T-cell (primary cell): ENCODE measurements at places on chromosomes 2 and 18.

DNA sequence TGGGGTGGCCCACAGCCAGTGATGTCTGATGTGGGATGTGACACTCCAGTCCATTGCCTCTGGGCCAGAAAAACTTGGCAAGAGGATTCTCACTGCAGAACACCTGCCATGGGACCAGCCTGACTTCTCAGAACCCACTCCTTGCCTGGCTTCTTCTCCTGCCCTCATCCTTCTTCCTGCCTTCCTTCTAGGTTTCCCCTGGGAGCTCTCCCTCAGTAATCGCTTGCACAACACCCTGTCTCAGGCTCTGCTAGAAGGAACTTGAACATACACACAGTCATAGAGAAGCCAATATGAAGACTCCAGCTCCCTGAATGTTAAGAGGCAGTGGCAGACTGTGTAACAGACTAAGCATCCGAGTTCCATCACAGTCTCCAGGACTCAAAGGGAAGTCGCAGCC is 4.3 kb upstream of the COL6A3 start:
- no peak for DNase-seq
- H3K4me1 ChIP-seq = peaks cover 11% of the 10 kb centered on the region
- H3K4me3 ChIP-seq = no peak overlapping the region
- H3K36me3 ChIP-seq = no peaks in the 10 kb centered on the region
- H3K27me3 ChIP-seq = no peaks in the 10 kb centered on the region

- H3K4me1 ChIP-seq = no peaks in the 10 kb centered on the region
- DNase-seq = no peak
Observed at GRCh38 chr2:199772035-199772976, 78.7 kb downstream of the FTCDNL1 start.

DNA sequence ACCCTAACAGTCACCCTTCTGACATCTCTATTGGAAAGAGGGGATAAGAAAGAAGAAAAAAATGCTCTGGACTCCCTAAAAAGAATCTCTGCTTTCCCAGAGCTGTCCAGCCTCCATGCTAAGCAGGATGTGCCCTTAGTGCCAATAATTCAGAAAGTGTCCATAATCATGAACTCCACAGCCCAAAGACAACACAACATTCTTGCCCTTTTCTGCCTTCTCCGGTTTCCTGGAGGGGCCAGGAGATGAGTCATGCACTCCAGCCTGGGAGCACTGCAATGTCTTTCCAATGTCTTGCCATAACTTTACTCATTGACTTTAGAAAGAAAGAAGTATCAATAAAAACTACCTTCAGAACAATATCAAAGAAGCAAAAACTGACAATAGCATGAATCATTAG is 44.0 kb downstream of the KLF7 start:
- H3K4me3 ChIP-seq = no peak overlapping the region
- H3K27me3 ChIP-seq = no peaks in the 10 kb centered on the region
- peaks cover 6% of the 10 kb centered on the region for H3K4me1 ChIP-seq
- no peak for DNase-seq
- no peak overlapping the region for H3K27ac ChIP-seq

DNA sequence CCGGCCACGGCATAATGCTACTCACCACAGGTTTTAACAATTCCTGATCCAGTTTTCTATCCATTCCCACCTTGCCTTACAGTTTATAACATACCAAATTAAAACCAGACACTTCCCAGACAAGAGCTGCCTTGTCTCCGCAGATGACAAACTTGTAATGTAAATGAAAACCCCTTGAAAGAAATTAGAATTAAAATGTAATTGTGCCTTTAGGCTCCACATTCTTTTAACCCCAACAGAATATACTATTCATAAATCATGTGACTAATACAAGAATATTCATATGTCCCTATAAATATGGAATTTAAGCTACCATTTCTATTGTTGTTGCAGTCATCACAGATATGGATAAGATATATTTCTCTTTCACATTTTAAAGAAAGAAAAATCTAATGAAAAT is 69.9 kb upstream of the ZBTB14 start:
- H3K27me3 ChIP-seq = peaks cover 7% of the 10 kb centered on the region
- no peak overlapping the region for H3K4me3 ChIP-seq
- H3K36me3 ChIP-seq = no peaks in the 10 kb centered on the region
- H3K27ac ChIP-seq = no peak overlapping the region
- DNase-seq = no peak

DNA sequence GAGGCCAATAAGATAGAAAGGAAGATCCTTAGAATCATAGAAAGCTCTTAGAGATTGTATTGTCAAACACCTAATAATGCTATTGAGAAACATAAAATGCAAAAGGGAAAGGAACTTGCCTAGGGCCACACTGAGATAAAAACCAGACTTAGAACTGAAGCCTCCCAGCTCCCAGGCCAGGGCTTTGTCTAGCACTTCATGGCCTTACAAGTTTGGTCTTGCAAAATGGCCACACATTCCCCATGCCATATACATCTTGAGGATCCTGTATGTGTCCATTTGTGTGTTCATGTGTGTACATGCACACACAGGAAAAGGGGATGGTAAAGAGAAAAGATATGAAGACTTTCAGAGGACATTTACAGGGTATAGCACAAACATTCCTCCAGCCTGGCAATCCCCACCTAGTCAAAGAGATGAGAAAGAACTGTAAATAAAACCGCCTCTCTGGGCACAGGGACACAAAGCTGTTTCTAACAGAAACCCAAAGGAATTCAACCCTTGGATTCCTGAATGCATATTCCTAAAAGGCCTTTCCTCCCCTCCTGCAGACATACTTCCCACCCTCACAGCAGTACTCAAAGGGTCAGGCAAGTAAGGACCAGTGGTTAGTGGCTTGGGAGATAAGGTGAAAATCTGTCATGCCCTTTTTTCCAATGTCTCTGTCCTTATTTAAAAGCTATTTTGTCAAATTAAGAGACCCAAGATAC is 99.7 kb upstream of the KLHL29 start:
- no peak for DNase-seq
- no peak overlapping the region for H3K4me3 ChIP-seq
- H3K27me3 ChIP-seq = no peaks in the 10 kb centered on the region
- H3K27ac ChIP-seq = no peak overlapping the region
- H3K4me1 ChIP-seq = no peaks in the 10 kb centered on the region
- no peaks in the 10 kb centered on the region for H3K36me3 ChIP-seq

DNA sequence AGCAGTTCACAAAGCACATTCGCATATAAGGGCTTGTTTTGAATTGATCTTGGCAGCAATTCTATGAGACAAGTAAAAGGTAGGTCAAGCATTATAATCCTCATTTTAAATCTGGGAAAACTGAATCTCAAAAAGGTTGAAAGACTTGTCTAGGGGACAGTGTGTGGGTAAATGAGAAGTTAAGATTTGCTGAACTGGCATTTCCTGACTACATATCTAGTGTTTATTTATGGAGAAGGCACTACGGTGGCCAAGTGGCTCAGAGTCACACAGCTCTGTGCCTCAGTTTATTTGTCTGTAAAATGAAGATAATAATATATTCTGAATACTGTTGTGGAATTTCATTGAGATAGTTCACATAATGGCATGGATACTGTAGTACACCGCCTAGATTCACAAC is 16.3 kb upstream of the IL1RN start:
- peaks cover 9% of the 10 kb centered on the region for H3K4me1 ChIP-seq
- no peaks in the 10 kb centered on the region for H3K27me3 ChIP-seq
- no peak overlapping the region for H3K27ac ChIP-seq
- no peak overlapping the region for H3K4me3 ChIP-seq
- no peak for DNase-seq

DNA sequence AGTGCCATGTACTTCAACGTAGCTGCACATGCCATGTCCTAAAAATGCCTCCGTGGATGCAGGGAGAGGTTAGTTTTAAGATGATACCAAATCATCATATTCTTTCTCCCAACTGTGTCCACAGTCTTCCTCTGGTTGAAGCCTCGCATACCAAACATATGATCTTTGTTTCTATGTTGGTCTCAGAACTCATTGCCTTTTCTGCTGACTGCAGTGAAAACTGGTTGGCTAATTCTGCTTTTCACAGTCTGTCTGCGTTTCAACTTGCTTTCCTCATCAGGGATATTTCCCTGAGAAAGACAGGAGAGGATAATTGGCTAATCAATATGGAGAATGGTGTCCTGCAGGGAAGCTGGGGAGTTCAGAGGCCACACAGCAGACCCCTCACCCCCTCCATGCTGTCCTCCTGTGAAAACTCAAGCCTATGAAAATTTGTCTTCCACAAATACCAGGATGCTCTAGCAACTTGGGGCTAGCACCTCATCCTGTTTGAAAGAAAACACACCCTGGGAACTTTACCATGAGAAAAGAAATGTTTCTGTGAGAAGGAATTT is 192.2 kb upstream of the PXDN start:
- no peak for DNase-seq
- H3K27me3 ChIP-seq = no peaks in the 10 kb centered on the region
- H3K4me3 ChIP-seq = no peak overlapping the region
- no peak overlapping the region for H3K27ac ChIP-seq

DNA sequence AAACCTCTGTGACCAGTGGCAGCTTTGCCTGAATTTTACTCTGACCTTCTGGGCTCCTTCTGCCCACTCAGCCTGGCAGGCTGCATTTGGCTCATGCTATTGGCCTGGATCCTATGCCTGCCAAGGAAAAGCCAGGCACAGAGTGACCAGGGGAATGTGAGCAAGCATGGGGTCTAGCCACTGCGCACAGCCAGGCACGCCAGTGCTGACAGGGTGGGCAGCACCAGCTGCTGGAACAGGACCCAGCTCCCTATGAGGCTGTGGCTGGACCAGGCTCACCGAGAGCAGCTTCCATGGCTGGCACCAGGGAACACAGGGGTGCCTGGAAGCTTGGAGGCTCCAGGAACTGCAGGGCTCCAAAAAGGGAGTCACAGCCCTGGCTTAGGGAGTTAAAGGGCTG is 311.5 kb upstream of the SYT4 start:
- no peak overlapping the region for H3K4me3 ChIP-seq
- no peak for DNase-seq
- no peak overlapping the region for H3K27ac ChIP-seq
- H3K4me1 ChIP-seq = no peaks in the 10 kb centered on the region
- peaks cover 6% of the 10 kb centered on the region for H3K27me3 ChIP-seq

GRCh38 chr2:121731366-121731765 is 5.3 kb downstream of the NIFK start:
- H3K36me3 ChIP-seq = peaks cover 13% of the 10 kb centered on the region
- H3K27me3 ChIP-seq = no peaks in the 10 kb centered on the region
- peaks cover 11% of the 10 kb centered on the region for H3K4me1 ChIP-seq
- H3K27ac ChIP-seq = no peak overlapping the region
- no peak overlapping the region for H3K4me3 ChIP-seq

DNA sequence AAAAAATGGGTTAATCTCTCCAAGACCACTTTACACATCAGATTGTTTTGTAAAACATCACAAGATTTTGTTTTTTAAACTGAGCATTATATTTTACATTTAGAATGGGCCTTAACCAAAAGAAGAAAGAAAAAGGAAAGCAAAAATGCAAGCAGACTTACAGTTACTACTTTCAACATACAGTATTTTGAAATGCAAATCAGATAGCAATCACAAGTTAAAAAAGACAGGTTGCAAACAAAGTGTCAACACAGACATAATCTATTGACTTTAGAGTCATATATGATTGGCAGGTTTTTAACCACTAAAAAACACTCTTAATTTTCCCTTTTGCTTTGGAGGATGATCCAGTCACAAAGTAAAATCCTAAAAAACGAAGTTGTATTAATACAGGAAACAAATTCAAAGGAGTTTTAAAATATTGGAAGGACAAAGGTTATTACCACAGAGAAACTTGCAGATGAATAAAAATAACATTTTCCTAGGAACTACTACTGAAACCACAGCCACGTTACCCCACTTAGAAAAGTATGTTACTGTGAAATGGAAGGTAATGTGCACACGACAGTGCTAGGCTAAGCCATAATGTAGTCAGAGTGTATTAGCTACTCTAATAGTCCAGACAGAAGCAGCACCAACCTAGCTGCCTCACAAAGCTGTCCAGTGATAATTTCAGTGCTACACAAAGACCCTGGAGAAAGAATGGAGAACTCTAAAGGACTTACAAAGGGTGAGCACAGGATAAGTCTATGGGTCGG is 22.9 kb downstream of the DARS1 start:
- H3K4me3 ChIP-seq = no peak overlapping the region
- peaks cover 30% of the 10 kb centered on the region for H3K4me1 ChIP-seq
- H3K27ac ChIP-seq = peak overlapping the region; percentile 59
- no peaks in the 10 kb centered on the region for H3K36me3 ChIP-seq

DNA sequence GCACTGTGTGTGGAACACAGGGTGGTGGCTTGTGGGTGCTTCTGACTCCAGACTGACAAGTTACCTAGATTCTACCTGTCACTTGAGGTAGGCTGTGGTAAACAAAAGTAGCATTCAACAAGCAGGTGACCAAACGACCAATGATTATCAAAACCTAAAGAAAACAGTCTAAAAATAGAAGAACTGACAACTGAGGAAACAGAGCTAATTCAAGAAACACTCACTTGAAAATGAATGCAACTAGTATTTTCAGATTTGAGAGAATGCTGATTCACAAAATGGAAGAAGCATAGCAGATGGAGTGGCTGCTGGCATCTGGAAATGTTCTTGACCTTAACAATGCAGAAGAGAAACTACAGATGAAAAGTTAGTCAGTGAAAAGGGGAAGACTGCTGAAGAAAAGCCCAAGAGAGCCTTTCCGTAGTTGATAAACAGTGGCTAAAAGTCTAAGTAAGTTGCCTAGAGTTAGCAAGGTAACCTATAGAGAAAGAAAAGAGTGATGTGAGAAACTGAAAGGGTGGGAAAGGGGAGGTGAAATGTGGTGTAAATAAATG is 170.4 kb downstream of the NCK2 start:
- no peak overlapping the region for H3K4me3 ChIP-seq
- no peak for DNase-seq
- H3K36me3 ChIP-seq = no peaks in the 10 kb centered on the region
- H3K27ac ChIP-seq = no peak overlapping the region
- H3K4me1 ChIP-seq = peaks cover 10% of the 10 kb centered on the region

DNA sequence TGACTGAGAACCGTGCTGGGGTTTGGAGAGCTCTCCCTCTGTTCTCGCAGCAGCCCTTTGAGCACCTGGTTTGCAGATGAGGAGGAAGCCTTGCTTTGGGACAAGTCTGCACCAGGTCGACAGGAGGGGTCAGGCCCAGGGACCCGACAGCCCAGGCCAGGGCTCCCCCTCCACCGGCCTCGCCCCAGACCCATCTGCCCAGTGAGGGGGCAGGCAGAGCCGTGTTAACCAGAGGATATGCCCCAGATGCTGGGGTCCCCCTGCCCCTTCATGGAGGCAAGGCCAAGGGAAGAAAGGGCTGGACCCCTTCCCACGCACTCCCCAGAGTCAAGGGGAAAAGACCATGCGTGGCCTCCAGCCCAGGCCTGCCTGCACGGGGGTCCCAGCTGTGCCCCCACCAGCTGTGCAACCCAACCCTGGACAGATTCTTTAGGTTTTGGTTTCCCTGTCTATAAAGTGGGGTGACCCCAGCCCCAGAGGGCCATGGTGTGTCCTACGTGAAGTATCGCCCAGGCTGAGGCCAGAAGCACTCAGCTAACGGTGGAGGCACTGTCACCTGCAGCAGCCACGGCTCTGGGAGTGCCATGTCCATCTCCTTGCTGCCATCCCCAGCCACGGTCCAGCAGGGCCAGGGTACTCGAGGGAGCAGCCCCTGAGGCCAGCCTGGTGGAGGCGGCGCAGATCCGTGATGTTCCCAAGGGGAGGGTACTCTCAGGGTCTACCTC is 4.8 kb upstream of the SNED1 start:
- no peaks in the 10 kb centered on the region for H3K36me3 ChIP-seq
- no peak overlapping the region for H3K27ac ChIP-seq
- DNase-seq = no peak

GRCh38 chr18:61587865-61588264 is 254.6 kb downstream of the CDH20 start:
- no peak overlapping the region for H3K4me3 ChIP-seq
- no peaks in the 10 kb centered on the region for H3K4me1 ChIP-seq
- H3K36me3 ChIP-seq = no peaks in the 10 kb centered on the region
- H3K27ac ChIP-seq = no peak overlapping the region

GRCh38 chr18:78571831-78572347 is 407.7 kb upstream of the SALL3 start:
- no peaks in the 10 kb centered on the region for H3K4me1 ChIP-seq
- no peaks in the 10 kb centered on the region for H3K27me3 ChIP-seq
- H3K4me3 ChIP-seq = no peak overlapping the region
- no peak for DNase-seq
- no peaks in the 10 kb centered on the region for H3K36me3 ChIP-seq
